ENCODE measurements at places on chromosomes 3 and 15.

DNA sequence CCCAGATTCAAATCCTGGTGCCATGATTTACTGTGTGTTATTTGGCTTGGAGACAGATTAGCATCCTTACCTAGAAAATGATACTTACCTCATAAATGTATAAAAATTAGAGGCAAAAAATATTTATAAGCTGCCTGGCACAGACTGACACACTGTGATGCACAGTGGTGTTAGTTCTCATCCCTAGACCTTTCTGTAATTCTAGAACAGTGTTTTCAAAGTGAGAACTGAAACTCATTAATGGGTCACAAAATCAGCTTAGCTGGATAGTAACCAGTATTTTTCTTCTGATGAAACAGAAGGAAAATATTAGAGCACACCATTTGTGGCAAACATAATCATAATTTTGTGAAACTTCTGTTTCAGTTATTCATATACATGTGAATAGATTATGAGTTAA is 17.9 kb upstream of the MTHFS start:
- DNase-seq: no peak

DNA sequence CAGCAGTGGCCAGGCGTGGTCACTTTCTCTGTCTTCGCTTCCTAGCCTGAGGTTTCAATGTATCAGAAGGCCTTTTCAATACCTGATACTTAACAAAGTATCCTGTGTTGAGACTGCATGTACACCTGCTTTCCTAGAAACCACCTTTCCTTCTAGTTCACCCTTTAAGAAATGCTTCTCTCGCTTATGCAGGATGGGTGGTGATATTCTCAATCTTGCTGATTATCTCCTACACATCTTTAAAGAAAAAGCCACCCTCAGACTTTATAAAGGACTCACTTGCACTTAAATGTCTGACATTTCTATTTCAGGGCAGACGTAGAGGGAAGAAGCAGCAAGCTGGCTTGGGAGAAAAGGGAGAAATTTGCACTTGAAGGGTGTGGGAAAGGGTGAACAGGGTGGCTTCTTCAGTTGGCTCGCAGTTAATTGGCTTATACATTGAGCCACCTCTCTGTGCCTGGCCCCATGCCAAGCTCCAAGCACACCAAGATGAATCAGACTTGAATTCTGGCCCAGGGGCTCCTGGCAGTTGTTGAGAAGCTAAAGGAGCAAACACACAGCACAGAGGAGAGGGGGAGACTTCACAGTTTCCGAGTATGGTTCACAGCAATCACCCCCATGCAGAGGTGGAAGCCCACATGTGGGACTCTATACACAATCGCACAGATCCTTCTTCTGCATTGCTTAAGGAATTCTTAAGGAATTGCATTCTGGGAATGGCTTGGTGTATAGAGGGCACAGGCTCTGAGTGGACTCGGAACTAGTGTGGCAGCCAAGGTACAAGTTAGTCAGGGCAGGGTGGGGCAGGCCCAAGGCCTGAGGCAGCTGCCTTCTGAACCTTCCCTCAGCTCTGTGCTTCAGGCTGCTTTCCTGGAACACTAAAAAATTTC is 1.3 kb downstream of the ARL6IP5 start:
- DNase-seq: peak; percentile 66

- DNase-seq: no peak
These were observed 5.8 kb upstream of the IQSEC1 start for GRCh38 chr3:13079051-13079450.

DNA sequence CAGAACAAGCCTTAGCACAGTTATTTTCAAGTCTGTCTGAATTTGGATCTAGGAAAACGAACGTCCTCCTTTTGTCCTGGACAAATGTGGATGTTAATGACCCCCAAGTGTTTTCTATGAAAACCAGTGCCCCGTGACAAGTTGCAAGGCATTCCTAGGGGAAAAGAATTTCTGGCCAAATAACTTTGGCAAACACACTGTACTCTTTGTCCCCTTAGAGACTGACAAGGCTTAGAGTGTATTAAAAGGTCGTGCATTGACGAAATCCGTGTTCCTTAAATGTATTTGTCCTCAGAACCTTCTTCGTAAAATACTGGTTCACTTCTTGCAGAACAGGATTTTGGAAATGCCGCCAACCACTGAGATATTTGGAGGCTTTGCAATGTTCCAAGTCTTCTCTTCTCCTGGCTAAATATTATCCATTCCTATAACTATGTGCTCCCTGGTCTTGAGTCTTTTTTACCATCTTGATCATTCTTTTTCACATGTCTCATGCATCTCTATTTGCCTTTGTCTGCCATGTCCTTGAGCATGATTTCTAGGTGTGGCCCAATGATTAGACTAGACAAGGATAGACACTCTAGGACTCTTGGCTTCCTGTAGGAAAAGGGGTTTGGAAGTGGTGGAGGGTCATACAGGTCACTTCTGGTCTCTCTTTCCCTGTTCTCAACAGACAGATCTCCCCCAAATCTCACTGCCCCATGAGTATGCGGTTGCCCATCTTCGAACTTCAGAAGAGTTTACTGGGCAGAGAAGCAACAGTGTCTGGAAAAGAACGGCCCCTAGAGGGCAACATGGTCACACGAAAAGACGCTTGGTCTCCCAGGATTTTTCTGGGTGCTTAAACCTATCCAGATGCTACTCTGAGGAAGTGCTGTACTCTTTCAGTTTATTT is 117.5 kb downstream of the EDEM1 start:
- no peak for DNase-seq

- DNase-seq: no peak
These were observed 67.2 kb downstream of the NR1I2 start for GRCh38 chr3:119849126-119849525.

DNA sequence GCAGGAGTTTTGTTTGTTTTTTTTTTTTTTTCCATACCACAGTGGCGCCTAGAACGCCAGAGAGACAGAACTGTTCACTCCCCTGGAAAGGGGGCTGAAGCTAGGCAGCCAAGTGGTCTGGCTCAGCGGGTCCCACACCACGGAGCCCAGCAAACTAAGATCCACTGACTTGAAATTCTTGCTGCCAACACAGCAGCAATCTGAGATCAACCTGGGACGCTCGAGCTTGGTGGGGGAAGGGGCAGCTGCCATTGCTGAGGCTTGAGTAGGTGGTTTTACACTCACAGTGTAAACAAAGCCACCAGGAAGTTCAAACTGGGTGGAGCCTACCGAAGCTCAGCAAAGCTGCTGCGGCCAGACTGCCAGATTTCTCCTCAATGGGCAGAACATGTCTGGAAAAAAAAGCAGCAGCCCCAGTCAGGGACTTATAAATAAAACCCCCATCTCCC is 29.8 kb downstream of the SPICE1 start:
- DNase-seq: no peak

- no peak for DNase-seq
These were observed 25.9 kb downstream of the ACP3 start for GRCh38 chr3:132343018-132343612.

DNA sequence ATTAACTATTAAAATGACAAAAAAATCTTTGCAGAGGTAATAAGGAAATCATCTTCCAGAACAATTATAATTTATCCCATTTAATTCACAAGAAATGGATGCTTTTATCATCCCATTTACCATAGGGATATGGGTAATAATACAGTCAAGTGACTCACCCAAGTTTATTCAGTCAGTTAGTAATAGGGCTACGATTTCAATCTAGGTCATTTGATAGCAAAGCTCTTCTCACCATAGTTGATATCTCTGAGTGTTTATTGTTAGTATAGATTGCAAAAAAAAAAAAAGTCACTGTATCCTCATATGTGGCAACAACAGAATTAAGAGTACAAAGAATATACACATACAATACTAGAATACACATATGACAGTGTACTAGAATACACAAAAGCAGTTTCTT is 797.1 kb downstream of the ROBO1 start:
- DNase-seq: no peak

GRCh38 chr3:28286595-28286994 is 45.2 kb downstream of the CMC1 start:
- DNase-seq: no peak

DNA sequence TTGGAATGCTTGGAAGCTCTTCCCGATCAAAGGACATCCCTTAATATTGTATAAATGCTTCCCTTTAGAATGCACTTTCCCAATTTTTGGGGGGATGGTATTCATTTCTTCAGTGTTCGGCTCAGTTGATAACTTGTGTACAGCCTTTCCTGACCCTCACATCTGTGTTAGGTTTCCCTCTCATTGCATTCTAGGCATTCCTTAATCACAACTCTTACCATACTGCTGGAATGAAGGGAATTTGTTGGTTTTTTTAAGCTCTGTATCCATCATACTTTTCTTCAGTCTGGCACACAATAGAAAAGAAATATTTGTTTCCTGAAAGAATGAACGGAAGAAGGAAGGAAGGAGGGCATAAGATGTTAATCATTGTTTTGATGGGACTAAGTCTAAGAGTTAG is 119.5 kb downstream of the CHST2 start:
- DNase-seq: no peak

GRCh38 chr15:38638811-38639210 is 74.2 kb upstream of the RASGRP1 start:
- DNase-seq: no peak

GRCh38 chr3:194003114-194004057 is 132.6 kb upstream of the HES1 start:
- DNase-seq: no peak

DNA sequence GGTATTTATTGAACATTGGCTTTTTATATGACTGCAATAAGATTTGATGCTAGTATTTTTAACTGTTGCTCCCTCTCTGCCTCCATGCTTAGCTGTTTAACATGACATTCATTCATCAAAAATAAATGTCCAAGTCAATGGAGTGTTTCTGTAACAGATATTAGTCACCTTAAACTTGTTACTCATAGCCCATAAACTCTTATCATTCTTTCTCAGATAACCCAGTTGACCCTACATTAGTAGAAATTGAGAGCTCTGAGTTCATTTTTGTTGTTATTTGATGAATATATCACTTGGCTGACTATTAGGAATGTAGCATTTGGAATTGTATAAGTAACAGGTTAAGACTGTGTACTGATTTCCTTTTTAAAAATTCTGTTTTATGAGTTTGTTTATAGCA is 201.1 kb downstream of the UBE2E2 start:
- DNase-seq: no peak

DNA sequence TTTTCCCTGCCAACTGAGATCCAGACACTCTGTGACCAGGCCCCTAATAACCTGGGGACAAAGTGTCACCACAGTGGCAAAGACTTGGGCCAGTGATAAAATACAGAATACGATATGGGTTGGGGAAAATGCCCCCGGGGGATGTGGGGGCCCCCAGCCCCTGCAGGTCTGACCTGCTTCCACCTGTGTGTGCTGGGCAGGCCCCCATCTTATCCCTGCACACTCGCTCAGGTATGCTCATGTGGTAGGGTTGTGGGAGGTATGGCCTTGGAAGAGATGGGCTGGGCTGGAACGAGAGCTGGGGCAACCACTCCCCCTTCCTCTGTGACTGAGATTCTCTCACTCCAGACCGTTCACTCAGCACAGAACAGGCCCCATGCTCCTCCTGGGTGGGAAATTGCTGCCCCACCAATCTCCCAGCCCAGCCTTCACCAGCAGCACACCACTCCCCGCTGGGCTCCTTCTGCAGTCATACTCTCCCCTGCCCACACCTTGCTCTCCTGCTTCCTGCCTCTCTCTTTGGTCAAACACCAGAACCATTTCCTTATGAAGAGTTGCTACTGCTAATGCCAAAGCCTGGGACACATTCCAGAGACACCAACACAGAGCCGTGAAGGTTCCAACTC is 9.6 kb upstream of the CPEB1 start:
- no peak for DNase-seq

GRCh38 chr3:51141573-51141972 is 243.5 kb upstream of the MANF start:
- DNase-seq: no peak

GRCh38 chr3:81740731-81741130 is 20.7 kb downstream of the GBE1 start:
- DNase-seq: no peak

GRCh38 chr15:58734859-58735258 is 14.6 kb downstream of the ADAM10 start:
- no peak for DNase-seq

DNA sequence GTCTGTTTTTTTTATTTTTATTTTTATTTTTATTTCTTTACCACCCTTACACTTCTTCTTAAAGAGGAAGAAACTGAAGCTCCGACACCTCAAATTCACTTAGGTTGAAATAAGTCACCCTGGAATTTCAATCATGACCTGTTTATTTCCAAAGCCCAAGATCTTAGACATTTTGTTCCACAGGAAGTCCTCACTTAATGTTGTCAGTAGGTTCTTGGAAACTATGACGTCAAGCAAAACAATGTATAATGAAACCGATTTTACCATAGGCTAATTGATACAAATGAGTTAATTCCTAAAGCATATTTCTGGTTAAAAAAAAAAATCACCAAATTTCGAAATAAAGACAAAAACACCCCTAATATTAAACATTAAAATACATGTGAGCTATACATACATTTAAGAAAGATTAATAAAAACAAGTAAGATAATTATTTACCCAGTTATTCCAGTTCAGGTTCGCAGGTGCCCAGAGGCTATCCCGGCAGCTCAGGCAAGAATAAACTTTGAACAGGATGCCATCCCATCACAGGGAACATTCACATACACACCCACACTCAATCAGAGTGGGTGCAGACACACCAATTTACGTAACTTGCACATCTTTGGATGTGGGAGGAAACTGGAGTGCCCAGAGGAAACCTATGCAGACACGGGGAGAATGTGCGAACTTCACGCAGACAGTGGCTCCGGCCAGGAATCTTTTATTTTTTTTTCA is 391.0 kb downstream of the RAP2B start:
- no peak for DNase-seq

DNA sequence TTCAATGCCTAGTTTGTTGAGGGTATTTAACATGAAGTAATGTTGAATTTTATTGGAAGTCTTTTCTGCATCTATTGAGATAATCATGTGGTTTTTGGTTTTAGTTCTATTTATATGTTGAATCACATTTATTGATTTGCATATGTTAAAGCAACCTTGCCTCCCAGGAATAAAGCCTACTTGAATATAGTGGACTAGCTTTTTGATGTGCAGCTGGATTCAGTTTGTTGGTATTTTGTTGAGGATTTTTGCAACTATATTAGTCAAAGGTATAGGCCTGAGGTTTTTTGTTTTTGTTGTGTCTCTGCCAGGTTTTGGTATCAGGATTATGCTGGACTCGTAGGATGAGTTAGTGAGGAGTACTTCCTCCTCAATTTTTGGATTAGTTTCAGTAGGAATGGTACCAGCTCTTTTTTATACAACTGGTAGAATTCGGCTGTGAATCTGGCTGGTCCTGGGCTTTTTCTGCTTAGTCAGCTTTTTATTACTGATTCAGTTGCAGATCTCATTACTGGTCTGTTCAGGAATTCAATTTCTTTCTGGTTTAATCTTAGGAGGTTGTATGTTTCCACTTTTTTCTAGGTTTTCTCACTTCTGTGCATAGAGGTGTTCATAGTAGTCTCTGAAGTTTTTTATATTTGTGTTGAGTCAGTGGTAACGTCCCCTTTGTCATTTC is 209.8 kb upstream of the RBMS3 start:
- no peak for DNase-seq

DNA sequence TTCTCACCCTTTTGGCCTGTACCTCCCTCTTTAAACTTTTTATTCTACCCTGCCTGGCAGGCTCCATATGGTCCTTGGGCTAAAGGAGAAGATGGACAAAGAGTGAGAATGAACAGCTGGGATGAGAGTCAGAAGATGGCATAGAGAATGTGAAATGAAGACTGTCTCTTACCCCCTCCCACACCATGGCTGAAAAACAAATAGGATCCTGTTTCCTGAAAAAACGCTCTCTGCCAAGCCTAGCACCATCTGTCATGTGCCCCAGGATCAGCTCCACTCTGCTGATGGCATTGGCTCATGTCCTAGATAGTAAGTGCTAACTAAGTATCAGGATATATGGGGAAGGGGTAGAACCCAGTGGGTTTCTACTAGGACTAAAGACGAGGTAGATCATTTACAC is 238.6 kb downstream of the MEX3B start:
- DNase-seq: no peak
